ENCODE measurements at places on chromosomes 6 and 20. TPM values are rescaled to one million over a fixed set of nuclear protein-coding genes. Genes with fewer than 3 reads are reported as not detected.

GRCh38 chr20:63230800-63231268 is 4.9 kb upstream of the BIRC7 start:
- no peaks in the 10 kb centered on the region for H3K4me1 ChIP-seq
- no peak overlapping the region for H3K27ac ChIP-seq
- H3K27me3 ChIP-seq = peaks cover 69% of the 10 kb centered on the region
- H3K4me3 ChIP-seq = no peak overlapping the region

DNA sequence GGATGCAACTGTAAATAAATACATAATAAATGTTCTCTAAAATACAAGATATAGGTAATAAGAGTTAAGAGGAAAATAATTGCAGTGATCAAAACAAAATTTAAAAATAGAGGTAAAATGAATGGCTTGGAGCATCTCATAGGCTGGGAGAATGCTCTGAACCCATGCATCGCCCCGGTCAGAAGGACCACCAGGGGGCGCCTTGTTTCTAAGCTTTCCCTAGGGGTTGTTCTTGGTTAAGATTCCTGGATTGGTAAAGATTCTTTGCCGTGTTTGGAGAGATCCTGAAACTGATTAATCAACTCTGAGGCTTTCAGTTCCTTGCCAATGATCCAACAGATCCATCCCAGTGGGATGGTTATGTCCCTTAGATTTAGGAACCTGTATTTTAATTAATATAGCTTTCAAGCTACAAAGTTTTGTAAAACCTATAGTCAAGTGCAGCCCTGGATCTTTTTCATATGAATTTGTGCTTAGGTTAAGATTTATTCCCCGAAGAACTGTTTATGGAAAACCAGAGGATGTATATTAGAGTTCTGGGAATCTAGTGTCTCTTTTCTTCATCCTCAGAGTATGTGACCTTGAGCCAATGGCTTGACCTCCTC is 45.3 kb upstream of the PRELID3B start:
- DNase-seq = no peak
- H3K27me3 ChIP-seq = no peaks in the 10 kb centered on the region
- H3K4me1 ChIP-seq = peaks cover 7% of the 10 kb centered on the region
- no peak overlapping the region for H3K4me3 ChIP-seq
- no peak overlapping the region for H3K27ac ChIP-seq
- H3K36me3 ChIP-seq = no peaks in the 10 kb centered on the region

Gene PLCB4
- total RNA-seq = 30.7 TPM

Gene FAM110A
- 2.0 TPM for total RNA-seq

GRCh38 chr6:80156221-80156620 is 49.8 kb downstream of the BCKDHB start:
- no peak overlapping the region for H3K27ac ChIP-seq
- H3K27me3 ChIP-seq = no peaks in the 10 kb centered on the region
- no peaks in the 10 kb centered on the region for H3K36me3 ChIP-seq
- no peak for DNase-seq

Gene C6orf89
- 66.2 TPM for total RNA-seq

Gene KHDRBS2
- not detected for total RNA-seq

- no peaks in the 10 kb centered on the region for H3K4me1 ChIP-seq
- no peak overlapping the region for H3K27ac ChIP-seq
- no peaks in the 10 kb centered on the region for H3K36me3 ChIP-seq
- H3K27me3 ChIP-seq = no peaks in the 10 kb centered on the region
- no peak for DNase-seq
These were observed 522.6 kb upstream of the MMS22L start for GRCh38 chr6:97805596-97805995.

- no peak for DNase-seq
- no peak overlapping the region for H3K27ac ChIP-seq
- H3K4me1 ChIP-seq = no peaks in the 10 kb centered on the region
- no peaks in the 10 kb centered on the region for H3K27me3 ChIP-seq
- H3K36me3 ChIP-seq = no peaks in the 10 kb centered on the region
These were observed 130.9 kb downstream of the RFPL4B start for GRCh38 chr6:112478036-112478435.

- no peak overlapping the region for H3K27ac ChIP-seq
- H3K4me1 ChIP-seq = peaks cover 17% of the 10 kb centered on the region
- H3K36me3 ChIP-seq = no peaks in the 10 kb centered on the region
- no peak overlapping the region for H3K4me3 ChIP-seq
- no peak for DNase-seq
These were observed 49.5 kb downstream of the ADTRP start for GRCh38 chr6:11729076-11729475.

Gene HSPA1L
- 3.1 TPM for total RNA-seq

GRCh38 chr6:66675906-66676305 is 968.9 kb upstream of the EYS start:
- H3K4me3 ChIP-seq = no peak overlapping the region
- no peak for DNase-seq
- H3K4me1 ChIP-seq = no peaks in the 10 kb centered on the region

GRCh38 chr6:31710523-31711219 is 4.0 kb downstream of the LY6G6F start:
- H3K27ac ChIP-seq = no peak overlapping the region
- H3K4me3 ChIP-seq = no peak overlapping the region
- no peaks in the 10 kb centered on the region for H3K27me3 ChIP-seq

GRCh38 chr6:79864421-79864820 is 82.9 kb downstream of the ELOVL4 start:
- H3K4me1 ChIP-seq = peaks cover 12% of the 10 kb centered on the region
- no peak overlapping the region for H3K4me3 ChIP-seq
- no peak for DNase-seq
- no peaks in the 10 kb centered on the region for H3K36me3 ChIP-seq
- no peak overlapping the region for H3K27ac ChIP-seq

Gene FAM83C
- total RNA-seq = not detected

DNA sequence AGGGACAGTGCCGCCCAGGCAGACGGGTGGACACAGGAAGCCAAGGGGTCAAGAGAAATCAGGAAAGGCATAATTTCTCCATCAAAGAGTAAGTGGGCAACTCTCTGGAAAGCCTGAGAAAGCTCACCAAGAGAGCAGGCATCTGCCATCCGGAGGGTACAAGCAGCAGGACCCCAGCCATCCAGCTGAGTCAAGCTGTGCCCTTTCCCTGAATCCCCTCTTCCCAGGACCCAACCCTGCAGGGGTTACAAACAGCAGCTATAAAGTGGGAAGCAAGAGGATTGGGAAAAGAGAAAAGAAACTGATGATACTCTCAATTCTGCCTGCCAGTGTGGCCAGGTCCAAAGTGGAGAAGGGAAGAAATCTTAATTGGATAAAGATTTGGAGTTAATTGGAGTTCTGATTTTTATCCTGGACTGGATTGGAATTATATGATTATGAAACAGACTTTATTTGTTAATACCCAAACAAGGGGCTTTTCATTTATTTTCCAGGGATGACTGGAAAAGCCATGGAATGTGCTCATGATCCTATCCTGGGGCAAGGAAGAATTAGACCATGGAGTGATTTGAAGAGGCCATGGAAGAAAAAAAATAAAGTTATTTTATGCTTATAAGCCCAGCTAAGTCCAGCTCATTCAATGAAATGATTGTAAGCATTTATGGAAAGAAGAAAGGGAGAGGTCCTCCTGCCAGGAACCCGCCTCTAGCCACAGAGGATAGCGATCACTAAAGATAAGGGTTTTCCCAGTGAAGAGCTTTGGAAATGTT is 34.9 kb downstream of the NHLRC1 start:
- H3K4me1 ChIP-seq = no peaks in the 10 kb centered on the region
- H3K27ac ChIP-seq = no peak overlapping the region
- no peaks in the 10 kb centered on the region for H3K36me3 ChIP-seq
- no peaks in the 10 kb centered on the region for H3K27me3 ChIP-seq

Gene CNR1
- 12.9 TPM for total RNA-seq

DNA sequence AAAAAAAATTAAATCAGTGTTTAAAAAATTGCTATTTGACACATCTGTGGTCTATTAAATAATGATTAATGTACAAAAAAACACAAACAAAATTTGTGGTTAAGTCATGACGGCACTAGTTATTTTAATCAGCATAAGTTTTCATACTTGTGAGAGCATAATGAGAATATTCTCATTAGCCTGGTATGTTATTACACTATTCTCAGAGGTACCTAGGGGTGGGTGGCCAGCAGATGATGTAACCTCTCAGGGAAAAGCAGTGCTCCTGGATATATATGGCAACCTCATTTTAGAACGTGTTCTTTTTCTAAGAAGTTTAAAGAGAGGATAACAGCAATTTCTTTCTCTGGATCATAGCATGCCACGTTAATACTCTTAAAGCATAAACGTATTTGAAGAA is 109.2 kb downstream of the GJA1 start:
- H3K27me3 ChIP-seq = no peaks in the 10 kb centered on the region
- peaks cover 5% of the 10 kb centered on the region for H3K4me1 ChIP-seq
- DNase-seq = no peak
- no peak overlapping the region for H3K27ac ChIP-seq
- no peaks in the 10 kb centered on the region for H3K36me3 ChIP-seq

Gene IL17A
- total RNA-seq = not detected

GRCh38 chr20:57114290-57115005 is 152.0 kb downstream of the BMP7 start:
- H3K36me3 ChIP-seq = no peaks in the 10 kb centered on the region
- H3K4me1 ChIP-seq = no peaks in the 10 kb centered on the region
- H3K4me3 ChIP-seq = no peak overlapping the region
- no peak for DNase-seq
- H3K27me3 ChIP-seq = no peaks in the 10 kb centered on the region

Gene CDSN
- not detected for total RNA-seq

DNA sequence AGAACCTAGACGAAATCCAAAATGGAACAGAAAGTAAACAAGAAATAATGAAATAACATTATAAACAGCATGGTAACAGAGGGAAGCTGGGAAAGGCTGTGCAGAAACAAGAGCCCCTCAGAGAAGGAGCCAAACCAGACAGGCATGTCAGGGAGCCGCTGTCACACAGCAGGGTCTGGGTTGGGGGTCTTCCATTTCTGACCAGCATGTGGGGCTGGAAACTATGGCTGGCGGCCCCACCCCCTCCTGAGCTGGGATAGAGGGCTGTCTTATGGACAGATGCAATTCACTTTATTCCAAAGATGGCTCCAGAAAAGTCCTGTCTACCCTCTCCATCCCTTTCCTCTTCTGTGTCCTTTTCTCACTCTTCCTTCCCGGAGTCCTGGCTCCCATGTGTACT is 27.3 kb downstream of the C6orf89 start:
- no peak for DNase-seq
- no peak overlapping the region for H3K4me3 ChIP-seq
- H3K4me1 ChIP-seq = peaks cover 33% of the 10 kb centered on the region
- H3K27me3 ChIP-seq = no peaks in the 10 kb centered on the region
- peaks cover 22% of the 10 kb centered on the region for H3K36me3 ChIP-seq

Gene TRIM10
- not detected for total RNA-seq

Gene UQCC2
- total RNA-seq = 9.4 TPM

Gene TGM3
- not detected for total RNA-seq

- no peak overlapping the region for H3K27ac ChIP-seq
- no peaks in the 10 kb centered on the region for H3K4me1 ChIP-seq
- no peak overlapping the region for H3K4me3 ChIP-seq
- H3K36me3 ChIP-seq = no peaks in the 10 kb centered on the region
- no peaks in the 10 kb centered on the region for H3K27me3 ChIP-seq
- no peak for DNase-seq
These were observed 9.4 kb upstream of the ARFGEF2 start for GRCh38 chr20:48912065-48912464.

GRCh38 chr20:15346657-15347280 is 1009.4 kb upstream of the FLRT3 start:
- no peak for DNase-seq
- no peaks in the 10 kb centered on the region for H3K36me3 ChIP-seq
- no peaks in the 10 kb centered on the region for H3K4me1 ChIP-seq
- H3K27me3 ChIP-seq = no peaks in the 10 kb centered on the region
- no peak overlapping the region for H3K27ac ChIP-seq

GRCh38 chr6:158757753-158758090 is 61.4 kb downstream of the EZR start:
- DNase-seq = no peak
- no peak overlapping the region for H3K27ac ChIP-seq
- H3K4me1 ChIP-seq = peaks cover 5% of the 10 kb centered on the region

DNA sequence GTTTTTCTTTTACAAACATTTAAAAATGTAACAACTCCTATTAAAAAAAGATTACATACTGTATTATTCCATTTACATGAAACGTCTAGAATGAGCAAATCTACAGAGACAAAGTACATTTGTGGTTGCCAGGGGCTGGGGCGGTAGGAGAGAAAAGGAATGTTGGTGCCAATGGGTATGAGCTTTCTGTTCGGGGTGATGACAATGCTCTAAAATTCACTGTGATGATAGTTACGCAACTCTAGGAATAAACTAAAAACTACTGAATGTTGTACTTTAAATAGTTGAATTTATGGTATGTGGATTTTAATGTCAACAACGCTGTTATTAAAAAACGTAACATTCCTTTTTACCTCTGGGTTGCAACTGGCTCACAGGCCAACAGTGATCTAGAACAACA is 211.1 kb downstream of the GMDS start:
- H3K4me3 ChIP-seq = no peak overlapping the region
- H3K27me3 ChIP-seq = no peaks in the 10 kb centered on the region
- no peak overlapping the region for H3K27ac ChIP-seq
- H3K36me3 ChIP-seq = no peaks in the 10 kb centered on the region
- H3K4me1 ChIP-seq = no peaks in the 10 kb centered on the region

DNA sequence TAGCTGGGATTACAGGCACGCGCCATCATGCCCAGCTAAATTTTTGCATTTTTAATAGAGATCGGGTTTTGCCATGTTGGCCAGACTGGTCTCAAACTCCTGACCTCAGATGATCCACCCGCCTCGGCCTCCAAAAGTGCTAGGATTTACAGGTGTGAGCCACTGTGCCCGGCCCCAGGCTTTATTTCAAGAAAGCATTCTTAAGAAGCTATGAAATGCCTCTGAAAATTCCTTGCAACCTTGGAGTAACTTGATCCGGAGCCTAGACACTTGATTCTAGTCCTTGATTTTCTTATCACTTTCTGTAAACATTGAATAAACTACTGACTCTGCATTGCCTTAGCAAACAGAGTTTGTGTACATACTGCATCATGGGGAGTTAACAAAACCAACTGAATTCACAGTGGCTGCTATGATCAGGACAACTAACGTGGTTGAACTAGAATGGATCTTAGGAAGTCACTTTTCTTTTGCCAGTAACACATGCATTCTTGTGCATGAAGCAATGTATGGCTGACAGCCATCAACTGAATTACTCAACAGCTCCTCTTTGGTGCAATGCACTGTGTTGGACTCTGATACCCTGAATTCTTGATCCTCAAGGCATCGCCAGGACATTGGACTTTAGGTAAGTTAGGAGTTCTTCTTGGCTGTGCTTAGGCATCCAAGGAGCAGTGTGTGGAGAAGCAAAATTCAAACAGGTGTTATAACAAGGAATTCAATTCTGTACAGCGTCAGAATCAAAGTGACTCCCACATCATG is 102.8 kb upstream of the TMEM170B start:
- H3K4me1 ChIP-seq = peaks cover 53% of the 10 kb centered on the region
- no peak overlapping the region for H3K27ac ChIP-seq
- H3K36me3 ChIP-seq = no peaks in the 10 kb centered on the region
- no peak overlapping the region for H3K4me3 ChIP-seq
- no peak for DNase-seq

Gene OPRM1
- 0.40 TPM for total RNA-seq

DNA sequence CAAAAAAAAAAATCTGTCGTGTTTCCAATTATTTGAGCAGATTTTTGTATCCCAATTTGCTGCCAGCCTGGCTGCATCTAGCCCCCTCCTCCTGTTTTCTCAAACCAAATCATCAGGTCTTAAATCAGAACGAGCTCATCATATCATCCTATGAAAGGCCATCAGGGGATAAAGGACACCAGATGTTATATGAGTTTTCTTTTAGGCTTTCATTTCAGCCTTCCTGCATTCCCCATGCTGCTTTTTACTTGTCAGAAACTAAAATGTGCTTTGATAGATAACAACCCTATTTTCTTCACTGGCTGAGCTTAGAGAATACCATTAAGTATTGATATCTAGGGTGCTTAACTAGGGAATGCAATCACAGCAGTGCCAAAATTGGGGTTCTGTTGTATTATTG is 968.4 kb upstream of the SLC35B3 start:
- DNase-seq = no peak
- no peaks in the 10 kb centered on the region for H3K36me3 ChIP-seq
- H3K4me3 ChIP-seq = no peak overlapping the region

Measured in esophagus muscularis mucosa (tissue), 4 donors.